Parietal lobe (tissue), 2 donors: ENCODE measurements at places on chromosomes 5 and 9. TPM values are rescaled to one million over a fixed set of nuclear protein-coding genes. Genes with fewer than 3 reads are reported as not detected.

Gene FBP1
- total RNA-seq: not detected

Gene ERCC8
- 43.8 TPM for total RNA-seq

Gene FOXD4L3
- not detected for total RNA-seq

Gene GRIN3A
- 6.9 TPM for total RNA-seq

Gene QRFP
- total RNA-seq: not detected

Gene ANKRD31
- 0.94 TPM for total RNA-seq

Gene SPATA31C1
- not detected for total RNA-seq

Gene C6
- total RNA-seq: not detected

Gene MYMK
- total RNA-seq: not detected

Gene TRIP13
- total RNA-seq: 8.1 TPM

Gene MZB1
- total RNA-seq: not detected

Gene CBY3
- total RNA-seq: not detected

Gene LHX6
- 32.2 TPM for total RNA-seq

Gene CDH9
- 14.7 TPM for total RNA-seq

Gene SCAMP1
- total RNA-seq: 211 TPM

Gene ISCA1
- total RNA-seq: 73.6 TPM
